ENCODE measurements at places on chromosomes 7 and 10. TPM values are rescaled to one million over a fixed set of nuclear protein-coding genes. Genes with fewer than 3 reads are reported as not detected.

GRCh38 chr10:113752553-113752952, 1.1 kb downstream of the PLEKHS1 start:
- no peak for DNase-seq

SYT15B gene
- total RNA-seq, result 0.05 TPM

H2BK1 gene
- total RNA-seq, result not detected

- DNase-seq, result no peak
Observed at GRCh38 chr7:118214833-118215182, 9.7 kb upstream of the ANKRD7 start.

DNA sequence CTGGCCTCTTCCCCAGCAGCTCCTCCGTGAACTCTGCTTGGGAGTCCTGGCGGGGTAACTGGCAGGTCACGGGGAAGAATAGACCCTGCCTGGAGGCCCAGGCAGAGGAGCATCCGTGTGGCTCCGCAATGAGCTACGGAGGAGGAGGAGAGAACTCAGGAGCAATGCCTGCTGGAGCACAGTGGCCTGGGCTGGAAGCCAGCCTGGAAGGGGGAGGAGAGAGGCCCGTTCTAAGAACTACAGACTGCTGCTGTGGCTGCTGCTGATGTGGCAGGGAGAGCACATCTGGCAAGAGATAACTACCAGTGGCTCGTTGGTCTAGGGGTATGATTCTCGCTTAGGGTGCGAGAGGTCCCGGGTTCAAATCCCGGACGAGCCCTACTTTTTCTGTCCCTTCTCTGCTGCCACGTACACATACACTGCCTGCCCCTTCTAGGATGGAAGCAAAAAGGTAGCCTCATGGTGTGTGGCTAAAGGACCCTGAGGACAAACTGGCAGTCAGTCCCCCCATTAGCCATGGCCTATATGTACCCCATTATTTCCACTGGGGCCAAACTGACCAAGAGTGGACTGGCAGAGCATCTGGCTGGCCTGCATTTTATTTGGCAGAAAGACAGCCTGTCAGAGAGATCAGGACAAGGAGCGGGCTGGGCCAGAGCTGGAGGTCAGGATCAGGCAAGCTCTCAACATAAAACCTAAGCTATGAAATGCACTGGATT, 7.7 kb upstream of the OPN1SW start:
- peak; percentile 55 for DNase-seq

EBF3 gene
- total RNA-seq, result 0.64 TPM

DNA sequence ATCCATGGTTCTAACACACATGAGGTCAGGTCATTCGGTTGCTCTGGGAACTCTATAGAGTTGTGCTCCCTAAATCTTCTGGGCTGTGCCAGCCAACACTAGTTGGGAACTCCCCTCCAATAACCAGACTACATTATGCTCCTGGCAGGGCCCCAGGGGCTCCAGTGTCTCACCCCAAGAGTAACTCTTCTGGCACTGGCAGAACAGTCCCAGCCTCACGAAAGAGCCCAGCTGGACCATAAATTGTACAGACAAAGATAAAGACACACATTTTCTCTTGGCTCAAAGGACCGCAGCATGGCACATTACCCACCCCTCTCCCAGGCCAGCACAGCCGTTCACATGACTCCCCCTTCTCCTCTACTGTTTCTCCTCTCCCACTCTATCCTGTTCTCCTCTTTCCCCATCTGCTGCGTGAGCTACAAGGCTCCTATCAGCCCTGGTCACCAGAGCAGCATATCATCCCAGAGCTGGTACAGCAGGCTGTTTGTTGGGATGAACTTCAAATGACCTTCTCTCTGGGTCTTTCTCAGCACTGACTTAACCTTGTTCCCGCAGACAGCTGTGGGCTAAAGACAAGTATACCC, 230.6 kb downstream of the PLXNA4 start:
- DNase-seq, result no peak

- no peak for DNase-seq
Observed at GRCh38 chr10:127618797-127619196, 69.7 kb downstream of the NPS start.

- DNase-seq, result no peak
Observed at GRCh38 chr7:100431286-100431735, 1.7 kb downstream of the MEPCE start.

ABCB8 gene
- 49.8 TPM for total RNA-seq

DNA sequence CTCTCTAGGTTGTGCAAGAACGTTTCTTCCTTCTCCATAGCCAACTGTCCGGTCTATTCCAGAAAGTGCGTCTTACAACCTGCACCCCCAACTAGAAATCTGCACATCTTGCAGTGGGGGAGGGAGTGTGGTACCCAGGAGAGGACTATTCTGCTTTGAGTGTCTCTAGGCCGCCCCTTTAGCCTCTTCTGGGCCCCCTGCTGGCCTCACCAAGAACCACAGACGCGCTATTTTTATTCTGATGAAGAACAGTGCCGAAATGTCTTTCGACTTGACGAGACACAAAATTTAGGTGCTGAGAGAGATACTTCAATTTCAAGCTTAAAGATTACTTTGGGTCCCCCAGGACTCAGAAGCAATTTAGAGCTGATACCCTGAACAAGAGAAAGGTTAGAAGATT, 1.0 kb downstream of the CNPY1 start:
- no peak for DNase-seq

- DNase-seq, result no peak
Observed at GRCh38 chr7:127907110-127908040, 123.9 kb downstream of the LRRC4 start.

CYP2E1 gene
- total RNA-seq, result 1.1 TPM

GRCh38 chr10:116316503-116316902, 7.7 kb upstream of the CCDC172 start:
- no peak for DNase-seq

STMP1 gene
- total RNA-seq, result 29.5 TPM

GRCh38 chr7:136526408-136527105, 341.9 kb upstream of the CHRM2 start:
- no peak for DNase-seq

- DNase-seq, result no peak
Observed at GRCh38 chr7:98077762-98078161, 28.9 kb upstream of the LMTK2 start.

- no peak for DNase-seq
Observed at GRCh38 chr10:124417895-124418725, 613 bp downstream of the OAT start.

DNA sequence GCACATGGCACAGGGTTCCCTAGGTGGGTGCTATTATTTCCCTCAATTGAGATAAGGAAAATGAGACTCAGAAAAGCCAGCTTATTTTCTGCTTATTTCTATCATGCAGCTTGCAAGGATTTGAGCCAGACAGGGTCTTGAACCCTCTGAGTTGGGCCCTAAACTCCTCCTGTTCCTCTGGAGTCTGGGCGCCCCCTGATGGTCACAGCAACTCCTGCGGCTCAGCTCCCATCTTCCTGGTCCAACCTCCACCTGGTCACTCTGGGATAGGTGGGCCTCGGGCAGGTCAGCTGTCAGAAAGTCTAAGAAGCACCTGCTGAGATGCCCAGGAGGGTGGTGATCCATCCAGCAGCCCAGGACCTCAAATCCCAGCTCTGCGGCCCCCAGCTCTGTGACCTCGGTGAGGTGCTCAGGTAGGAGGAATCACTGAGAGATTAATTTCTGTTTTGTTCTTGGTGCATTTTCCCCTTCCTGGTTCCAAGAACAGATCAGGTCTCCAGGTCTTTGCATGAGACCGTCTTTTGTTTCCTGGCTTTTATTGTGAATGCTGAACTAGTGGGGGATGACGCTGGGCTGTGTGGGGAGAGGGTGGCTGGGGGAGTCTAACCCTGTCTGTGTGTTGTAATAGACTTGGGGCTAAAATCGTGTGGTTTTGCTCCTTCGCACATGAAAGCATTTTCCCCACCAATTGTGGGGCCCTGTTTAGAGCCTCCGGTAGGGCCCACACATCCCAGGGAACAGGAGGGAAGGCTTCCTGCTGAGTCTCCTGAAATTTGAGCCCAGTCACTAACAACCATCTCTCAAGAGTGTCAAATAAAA, 32.8 kb downstream of the TMEM130 start:
- DNase-seq, result no peak

- no peak for DNase-seq
Observed at GRCh38 chr10:86388119-86388704, 21.6 kb upstream of the GRID1 start.

GRCh38 chr7:68733219-68734153, 864.8 kb upstream of the AUTS2 start:
- DNase-seq, result no peak

XRCC2 gene
- total RNA-seq, result 10.3 TPM

DNA sequence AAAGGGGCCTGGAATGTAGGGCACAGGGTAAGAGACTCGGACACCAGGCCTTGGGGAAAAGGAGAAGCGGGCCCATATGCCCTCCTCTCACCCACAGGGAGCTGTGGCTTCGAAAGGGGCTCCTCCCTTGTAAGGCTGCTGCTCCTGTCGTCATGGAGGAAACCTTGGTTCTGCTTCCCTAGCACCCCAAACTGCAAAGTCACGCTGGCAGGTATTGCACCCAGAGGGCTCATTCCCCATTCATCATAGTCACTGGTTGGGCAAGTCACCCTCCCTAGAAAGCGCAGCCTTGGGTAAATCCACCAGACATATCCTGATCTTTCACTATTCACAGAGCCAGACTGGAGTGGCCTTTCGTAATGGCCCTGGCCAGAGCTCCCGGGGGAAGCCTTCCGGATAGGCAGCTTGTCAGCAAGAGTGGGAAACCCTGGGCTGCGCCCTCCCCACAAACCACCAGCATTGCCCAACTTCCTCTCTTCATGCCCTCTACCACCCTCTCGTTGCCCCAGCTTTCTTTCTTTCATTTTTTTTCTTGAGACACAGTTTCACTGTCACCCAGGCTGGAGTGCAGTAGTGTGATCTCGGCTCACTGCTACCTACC, 121.0 kb downstream of the HIP1 start:
- no peak for DNase-seq
